NCI-H2081 treated with DMSO at 0.1 percent for 48 hours (cell line): ENCODE measurements at places on chromosomes 5 and 9.

- no peak for DNase-seq
These were observed 18.4 kb downstream of the SLC25A46 start for GRCh38 chr5:110757118-110757729.

GRCh38 chr5:59698207-59699178, 195.0 kb downstream of the PDE4D start:
- no peak for DNase-seq

- no peak for DNase-seq
These were observed 10.9 kb upstream of the MCCC2 start for GRCh38 chr5:71576241-71576640.

DNA sequence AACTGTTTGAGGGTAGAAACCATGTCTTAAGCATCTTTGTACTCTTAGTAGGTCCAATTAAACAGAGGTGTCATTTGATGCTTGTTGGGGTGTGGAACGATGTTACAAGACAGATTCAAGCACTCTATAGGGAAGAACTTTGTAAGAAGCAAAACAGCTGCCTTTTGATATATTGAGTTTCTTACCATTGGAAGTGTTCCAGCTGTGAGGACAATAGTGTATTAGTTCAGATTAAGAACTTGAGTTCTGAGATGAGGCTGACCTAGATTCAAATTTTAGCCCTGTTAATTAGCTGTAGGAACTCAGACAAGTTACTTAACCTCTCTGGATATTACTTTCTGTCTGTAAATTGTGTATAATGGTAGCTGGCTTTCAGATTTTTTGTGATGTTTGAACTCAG, 19.6 kb upstream of the ZNF462 start:
- DNase-seq, result no peak

GRCh38 chr9:37995961-37996818, 72.8 kb downstream of the SHB start:
- DNase-seq, result no peak

DNA sequence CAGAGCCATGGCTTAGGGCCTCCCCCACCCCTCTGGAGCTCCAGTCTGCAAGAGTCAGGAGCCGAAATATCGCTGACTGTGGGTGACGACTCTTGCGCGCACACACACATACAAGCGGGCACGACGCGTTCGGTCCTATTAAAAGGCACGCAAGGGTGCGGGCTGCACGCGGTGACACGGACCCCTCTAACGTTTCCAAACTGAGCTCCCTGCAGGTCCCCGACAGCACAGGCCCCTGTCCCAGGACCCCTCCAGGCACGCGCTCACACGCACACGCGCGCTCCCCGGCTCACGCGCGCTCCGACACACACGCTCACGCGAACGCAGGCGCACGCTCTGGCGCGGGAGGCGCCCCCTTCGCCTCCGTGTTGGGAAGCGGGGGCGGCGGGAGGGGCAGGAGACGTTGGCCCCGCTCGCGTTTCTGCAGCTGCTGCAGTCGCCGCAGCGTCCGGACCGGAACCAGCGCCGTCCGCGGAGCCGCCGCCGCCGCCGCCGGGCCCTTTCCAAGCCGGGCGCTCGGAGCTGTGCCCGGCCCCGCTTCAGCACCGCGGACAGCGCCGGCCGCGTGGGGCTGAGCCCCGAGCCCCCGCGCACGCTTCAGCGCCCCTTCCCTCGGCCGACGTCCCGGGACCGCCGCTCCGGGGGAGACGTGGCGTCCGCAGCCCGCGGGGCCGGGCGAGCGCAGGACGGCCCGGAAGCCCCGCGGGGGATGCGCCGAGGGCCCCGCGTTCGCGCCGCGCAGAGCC, at the start of gene GRIN1:
GRIN1 (plus strand) TSS at position 433 of the 746 bp plus-strand sequence. CDS start 333 bp downstream, outside the sequence.
- no peak for DNase-seq

DNA sequence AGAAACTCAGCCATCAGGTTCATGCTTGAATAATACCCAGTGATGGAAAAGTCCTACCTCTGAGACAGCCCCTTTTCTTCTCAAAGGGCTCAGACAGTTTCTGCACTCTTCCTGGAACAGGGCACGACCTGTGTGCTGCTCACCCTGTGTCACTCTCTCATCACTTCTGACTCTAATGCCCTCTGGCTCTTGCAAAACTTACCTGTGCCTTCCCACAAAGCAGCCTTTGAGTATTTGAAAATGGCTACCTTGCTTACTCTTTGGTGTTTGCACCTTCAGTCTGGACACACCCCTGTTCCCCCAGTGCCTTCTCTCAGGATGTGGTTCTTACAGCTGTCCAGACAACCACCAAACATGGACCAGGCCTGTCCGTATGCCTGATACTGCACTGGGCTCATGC, 171.4 kb downstream of the GRIA1 start:
- DNase-seq, result no peak

DNA sequence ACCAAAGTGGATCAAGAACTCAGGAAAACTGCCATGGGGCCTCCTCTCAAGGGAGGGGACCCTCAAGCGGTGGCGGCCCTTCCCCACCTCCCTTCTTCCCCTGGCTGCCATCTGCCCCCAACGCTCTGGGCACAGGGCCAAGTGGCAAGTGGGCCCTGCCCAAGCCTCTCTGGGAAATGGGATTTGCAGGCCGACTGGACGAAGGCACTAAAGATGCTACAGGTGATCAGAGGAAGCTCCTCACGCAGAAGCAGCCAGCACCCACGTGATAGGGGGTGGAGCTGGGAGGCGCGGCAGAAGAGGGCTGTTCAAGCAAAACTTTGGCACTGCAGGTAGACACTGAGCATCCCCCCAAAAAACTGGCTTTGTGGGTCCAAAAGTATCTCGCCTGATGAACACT, 52.7 kb upstream of the UBTD2 start:
- DNase-seq, result no peak

GRCh38 chr9:38309324-38310195, 82.9 kb upstream of the ALDH1B1 start:
- no peak for DNase-seq

DNA sequence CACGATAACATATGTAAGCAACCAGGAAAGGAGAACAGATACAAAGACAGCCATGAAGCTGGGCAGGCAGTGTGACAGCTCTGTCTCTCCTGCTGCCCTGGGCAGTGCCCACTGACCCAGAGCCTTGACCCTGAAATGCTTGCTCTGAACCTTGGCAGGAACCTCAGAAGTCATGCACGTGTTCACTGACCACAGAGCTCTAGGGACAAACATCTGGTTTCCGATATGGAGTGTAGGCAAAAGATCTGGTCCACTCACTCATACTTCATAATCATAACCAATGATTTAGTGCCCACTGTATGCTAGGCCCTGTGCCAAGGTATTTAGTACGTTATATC, 102.6 kb downstream of the FSTL4 start:
- no peak for DNase-seq

DNA sequence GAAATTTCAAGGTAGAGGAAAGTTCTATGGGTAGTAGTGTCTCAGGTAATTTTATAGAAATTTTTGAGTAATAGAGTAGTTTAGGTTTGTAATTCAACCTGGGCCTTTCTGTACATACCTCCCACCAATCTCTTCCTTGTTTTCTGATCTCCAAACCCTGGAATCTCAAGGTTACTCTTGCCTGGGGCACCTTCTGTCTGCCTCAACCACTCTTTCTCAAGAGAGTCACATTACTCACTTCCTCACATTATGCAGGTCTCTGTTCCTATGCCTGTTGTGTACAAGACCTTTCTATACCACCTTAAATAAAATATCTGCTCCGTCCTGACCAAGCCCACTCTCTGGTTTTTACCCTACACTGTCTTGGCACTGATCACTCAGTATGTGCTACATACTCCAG, 412.6 kb upstream of the CTNND2 start:
- DNase-seq, result no peak

DNA sequence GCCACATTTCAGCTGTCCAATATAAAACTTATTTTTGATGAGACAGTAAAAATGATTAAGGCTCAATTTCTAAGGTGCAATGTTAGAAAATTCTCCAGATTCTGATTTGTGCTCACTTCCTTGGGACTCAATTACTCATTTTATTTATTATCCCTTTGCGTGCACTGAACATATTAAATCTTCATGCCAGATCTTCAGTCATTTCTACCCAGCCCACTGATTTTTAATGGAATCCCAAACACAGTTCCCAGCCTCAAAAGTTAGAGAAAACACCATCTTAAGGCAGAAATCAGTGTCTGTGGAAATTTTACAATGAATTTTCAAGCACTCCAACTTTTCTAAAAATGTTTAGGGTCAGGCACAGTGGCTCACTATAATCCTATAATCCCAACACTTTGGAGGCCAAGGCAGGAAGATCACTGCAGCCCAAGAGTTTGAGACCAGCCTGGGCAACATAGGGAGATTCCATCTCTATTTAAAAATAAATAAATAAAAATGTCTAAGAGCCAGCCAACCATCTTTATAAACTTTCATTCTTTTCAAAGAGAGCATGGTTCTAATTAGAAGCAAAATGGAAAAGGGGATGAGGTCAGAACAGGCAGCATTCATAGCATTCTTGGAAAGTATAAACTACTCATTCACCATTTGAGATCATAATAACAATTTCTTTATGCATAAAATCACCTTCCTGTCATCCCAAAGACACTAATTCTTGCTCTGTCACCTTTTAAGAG, 53.7 kb downstream of the TLE1 start:
- DNase-seq, result no peak

DNA sequence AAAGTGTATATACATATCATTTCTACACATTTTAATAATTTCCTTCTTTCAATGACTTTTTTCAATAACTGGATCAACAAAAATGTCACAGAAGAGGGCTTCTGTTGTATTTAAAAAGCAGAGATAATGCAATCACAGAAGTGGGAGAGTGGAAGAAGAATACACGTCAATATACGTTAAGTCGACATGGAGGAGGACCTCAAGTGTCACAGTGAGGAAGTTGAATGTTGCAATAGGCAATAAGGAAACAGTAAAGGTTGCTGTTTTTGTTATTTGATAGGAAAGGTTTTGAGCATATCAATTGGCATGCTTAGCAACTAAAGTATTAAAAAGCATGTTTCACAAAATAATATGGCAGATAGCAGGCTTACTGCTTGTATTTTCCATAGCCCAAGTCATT, 184.0 kb upstream of the NR4A3 start:
- DNase-seq, result no peak

GRCh38 chr9:87875831-87876545, 6.7 kb upstream of the SPATA31E1 start:
- no peak for DNase-seq

DNA sequence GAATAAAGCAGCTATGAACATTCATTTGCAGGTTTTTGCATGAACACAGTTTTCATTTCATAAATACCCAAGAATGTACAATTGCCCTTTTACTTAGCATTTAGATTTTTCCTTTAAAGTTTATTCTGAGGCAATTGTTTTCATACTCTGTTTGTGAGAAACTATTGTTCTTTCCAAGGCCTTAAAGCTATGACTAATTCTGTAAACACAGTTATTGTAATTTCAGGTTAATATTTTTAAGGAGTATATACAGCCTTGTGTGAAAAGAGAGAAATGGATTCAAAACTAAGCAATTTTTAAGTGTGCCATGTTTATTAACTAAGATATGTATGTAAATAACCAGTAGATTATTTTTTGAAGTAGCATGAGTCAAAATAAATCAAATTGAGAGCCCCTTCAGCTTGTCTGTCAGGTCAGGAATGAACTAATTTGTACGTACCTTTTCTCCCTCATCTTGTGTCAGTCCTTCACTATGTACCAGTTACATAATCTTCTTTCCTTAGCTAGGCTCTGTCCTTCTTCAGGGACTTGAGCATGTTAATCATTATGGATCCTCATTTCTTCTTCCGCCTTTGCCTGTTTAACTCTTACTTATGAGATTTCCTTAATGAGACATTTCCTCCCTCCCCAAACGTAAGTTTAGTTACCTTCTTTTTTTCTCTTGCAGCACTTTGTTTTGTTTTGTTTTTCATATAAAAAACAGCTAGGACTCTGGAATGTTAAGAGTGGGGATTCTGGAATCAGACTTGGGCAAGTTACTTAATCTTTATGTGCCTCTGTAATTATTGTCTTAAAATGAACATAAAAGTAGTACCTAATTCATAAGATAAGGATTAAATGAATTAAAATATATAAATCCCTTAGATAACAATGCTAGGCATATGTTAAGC, 63.6 kb downstream of the NIPBL start:
- no peak for DNase-seq

DNA sequence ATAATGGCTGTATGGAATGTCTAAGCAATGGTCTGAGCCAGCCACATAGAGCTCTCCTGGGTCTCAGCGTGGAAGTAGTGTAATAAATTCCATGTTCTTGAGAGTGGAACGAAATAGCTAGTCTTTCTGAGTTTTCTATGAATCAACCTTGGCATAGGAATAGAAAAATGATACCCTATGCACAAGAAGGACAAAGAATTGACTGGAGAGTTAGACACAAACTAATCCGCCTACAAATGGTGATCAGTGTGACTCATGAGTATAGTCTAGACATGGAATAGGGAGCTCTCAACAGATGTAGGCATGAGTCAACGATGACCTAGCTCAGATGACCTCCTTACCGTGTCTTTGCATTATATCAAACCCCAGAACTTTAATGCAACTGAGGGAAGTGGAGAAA, 256.8 kb upstream of the GRIN3A start:
- no peak for DNase-seq

DNA sequence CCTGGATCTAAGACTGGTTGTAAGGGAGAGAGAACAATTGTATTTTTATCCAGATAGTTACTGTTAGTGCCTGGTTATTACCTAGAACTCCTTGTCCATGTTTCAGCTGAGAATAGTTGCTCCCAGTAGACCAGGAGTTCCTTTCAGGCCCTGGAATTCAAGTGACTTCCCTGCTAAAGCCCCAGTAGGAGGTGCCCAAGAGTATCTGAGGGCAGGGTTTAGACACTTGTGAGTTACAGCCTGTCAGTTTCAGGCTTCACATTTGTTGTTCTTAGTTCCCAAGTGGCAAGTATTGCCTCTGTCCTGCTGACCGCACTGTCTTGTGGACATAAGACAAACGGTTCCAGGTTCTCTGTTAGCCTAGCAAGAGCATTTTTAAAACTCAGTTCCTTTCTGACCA, 743.9 kb upstream of the SEMA6A start:
- no peak for DNase-seq

DNA sequence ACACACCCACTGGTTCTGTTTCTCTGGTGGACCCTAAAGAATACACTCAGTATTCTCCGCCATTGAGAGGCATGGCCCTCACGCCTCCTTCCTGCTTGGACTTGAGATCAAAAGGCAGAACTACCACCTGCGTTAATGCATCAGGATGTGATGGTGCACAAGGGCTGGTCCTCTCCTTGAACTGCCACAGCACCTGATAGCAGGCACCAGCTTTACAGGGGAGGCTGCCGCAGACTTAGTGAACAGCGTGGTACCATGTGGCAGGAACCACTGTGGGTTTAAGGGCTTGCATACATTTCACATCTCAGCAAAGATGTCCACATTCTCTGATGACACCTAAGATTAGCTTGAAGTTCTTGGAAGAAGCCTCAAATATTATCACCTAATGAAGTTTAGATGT, 208.7 kb downstream of the GADD45G start:
- DNase-seq, result no peak

DNA sequence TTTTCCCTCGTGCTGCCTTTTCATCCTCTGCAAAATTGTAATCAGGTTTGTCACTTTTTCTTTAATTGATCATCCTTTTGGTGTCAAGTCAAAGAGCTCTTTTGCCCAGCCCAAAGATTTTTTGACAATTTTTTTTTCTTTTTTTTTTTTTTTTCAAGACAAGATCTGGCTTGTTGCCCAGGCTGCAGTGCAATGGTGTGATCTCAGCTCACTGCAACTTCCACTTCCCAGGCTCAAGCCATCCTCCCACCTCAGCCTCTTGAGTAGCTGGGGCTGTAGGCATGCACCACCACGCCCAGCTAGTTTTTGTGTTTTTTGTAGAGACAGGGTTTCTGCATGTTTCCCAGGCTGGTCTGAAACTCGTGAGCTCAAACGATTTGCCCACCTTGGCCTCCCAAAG, 36.7 kb downstream of the CDK7 start:
- no peak for DNase-seq
